ENCODE measurements at places on chromosomes 6 and 20. TPM values are rescaled to one million over a fixed set of nuclear protein-coding genes. Genes with fewer than 3 reads are reported as not detected.

DNA sequence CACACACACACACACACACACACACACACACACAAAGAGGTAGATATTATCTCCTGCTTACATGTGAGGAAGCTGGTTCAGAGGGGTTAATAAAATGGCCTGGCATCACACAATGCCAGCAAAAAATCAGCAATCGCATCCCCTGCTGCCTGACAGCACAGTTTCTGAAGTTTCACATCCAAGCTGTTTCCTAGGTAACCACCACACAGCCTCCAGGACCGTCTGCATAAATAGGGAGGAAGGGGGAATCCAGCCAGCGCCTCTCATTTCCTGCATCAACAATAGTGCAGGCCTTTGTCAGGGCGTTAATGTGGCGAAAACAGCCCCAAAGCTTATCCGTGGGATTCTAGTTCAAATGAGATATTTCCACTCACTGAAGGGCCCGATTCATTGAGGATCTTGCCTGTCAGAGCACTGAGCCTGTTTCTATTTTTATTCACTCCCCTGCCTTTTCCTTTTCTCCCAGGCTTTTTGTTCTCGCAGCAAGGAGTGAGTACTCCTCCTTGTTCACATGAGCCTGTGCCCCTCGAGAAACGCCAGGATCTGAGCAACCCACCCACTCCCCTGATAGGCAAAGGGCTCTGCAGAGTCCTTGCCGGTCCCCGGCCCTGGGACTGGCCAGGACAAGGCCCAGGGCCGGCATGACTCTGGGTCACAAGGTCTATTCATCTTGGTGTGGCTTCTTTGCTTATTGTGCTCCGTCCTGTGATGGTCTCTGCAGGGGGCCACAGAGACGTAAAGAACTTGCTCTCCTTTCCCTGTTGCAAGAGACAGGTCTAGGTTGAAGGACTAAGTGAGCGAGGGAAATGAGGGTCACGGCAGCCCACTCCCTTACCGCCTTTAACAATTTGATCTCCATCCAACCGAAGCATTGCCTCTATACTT, 32.7 kb downstream of the TUBB2B start:
- H3K27ac ChIP-seq, result no peak overlapping the region
- no peak for DNase-seq
- H3K27me3 ChIP-seq, result no peaks in the 10 kb centered on the region
- H3K4me3 ChIP-seq, result no peak overlapping the region
- no peaks in the 10 kb centered on the region for H3K4me1 ChIP-seq
- H3K36me3 ChIP-seq, result no peaks in the 10 kb centered on the region

DNA sequence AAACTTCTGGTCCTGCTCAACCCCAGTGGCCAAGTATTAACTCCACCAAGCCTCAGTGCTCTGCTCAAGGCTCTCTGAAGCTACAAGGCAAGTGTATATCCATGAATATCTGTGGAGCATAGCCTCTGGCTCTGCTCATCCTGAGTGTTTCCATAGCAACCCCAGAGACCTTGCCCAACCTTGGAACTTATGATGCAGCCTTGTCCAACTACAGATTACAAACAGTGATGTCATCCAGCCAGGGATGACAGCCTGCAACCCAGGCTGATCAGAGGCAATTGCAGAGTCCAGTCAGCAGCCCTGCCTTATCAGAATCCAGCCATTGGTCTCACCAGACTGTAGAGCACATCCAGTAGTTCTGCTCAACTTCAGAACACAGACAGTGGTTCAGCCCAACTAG, 65.5 kb upstream of the SPACA1 start:
- H3K4me1 ChIP-seq, result no peaks in the 10 kb centered on the region
- no peak overlapping the region for H3K27ac ChIP-seq
- DNase-seq, result no peak

DNA sequence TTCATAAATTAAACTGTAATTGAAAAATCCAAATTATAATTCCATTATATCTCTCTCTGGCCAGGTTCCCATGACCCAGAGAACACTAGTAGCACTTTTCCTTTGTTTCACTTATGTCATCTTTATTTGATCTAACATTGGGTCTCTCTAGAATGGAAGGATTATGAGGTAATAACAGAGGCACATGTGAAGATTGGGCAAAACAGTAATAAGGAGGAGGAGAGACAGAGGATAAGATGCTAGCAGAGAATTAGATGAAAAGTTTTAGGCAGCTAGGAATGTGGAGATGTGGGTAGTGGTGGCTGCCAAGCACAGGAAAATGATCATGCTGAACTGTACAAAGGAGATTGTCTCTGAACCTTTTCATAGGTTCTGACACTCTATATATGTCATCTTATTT, 3.3 kb downstream of the TAB2 start:
- no peaks in the 10 kb centered on the region for H3K27me3 ChIP-seq
- no peak overlapping the region for H3K27ac ChIP-seq
- DNase-seq, result peak; percentile 44
- H3K4me3 ChIP-seq, result no peak overlapping the region
- no peaks in the 10 kb centered on the region for H3K36me3 ChIP-seq
- peaks cover 46% of the 10 kb centered on the region for H3K4me1 ChIP-seq

DNA sequence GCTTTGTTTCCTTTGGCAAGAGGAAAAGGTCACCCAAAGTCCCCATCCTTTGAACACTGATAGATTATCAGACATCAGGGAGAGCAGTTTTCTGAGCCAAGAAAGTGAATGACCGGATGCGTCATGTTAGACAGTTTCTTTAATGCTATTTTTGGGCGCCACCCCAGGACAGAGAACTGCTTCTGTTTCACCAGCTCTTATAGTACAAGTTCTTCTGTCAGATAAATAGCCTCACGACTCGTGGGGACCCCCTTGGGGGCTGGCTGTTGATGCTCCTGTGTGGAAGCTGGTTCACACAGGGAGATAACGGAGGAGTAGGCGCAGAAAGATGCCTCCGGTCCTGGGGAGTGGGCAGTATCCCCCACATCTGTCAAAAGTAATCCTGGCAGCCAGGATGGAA, 54.6 kb downstream of the NPEPL1 start:
- DNase-seq, result no peak
- no peaks in the 10 kb centered on the region for H3K4me1 ChIP-seq
- no peak overlapping the region for H3K27ac ChIP-seq
- no peaks in the 10 kb centered on the region for H3K36me3 ChIP-seq
- peaks cover 32% of the 10 kb centered on the region for H3K27me3 ChIP-seq

- peaks cover 26% of the 10 kb centered on the region for H3K4me1 ChIP-seq
- H3K36me3 ChIP-seq, result no peaks in the 10 kb centered on the region
- H3K4me3 ChIP-seq, result no peak overlapping the region
- no peaks in the 10 kb centered on the region for H3K27me3 ChIP-seq
- no peak overlapping the region for H3K27ac ChIP-seq
Measured at GRCh38 chr6:63634630-63635029, 972 bp upstream of the PHF3 start.

DNA sequence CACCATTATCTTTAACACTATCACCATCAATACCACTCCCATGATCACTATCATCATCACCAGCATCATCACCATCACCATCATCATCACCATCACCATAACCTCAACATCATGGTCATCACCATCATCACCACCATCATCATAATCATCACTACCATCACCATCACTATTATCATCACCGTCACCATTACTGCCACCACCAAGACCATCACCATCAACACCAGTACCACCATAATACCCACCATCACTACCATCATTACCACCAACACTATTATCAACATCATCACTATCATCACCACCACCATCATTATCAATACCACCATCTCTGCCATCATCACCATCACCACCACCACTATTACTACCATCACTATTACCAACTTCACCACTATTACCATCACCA, 32.7 kb upstream of the CST1 start:
- no peak overlapping the region for H3K4me3 ChIP-seq
- H3K4me1 ChIP-seq, result no peaks in the 10 kb centered on the region
- H3K36me3 ChIP-seq, result no peaks in the 10 kb centered on the region

DNA sequence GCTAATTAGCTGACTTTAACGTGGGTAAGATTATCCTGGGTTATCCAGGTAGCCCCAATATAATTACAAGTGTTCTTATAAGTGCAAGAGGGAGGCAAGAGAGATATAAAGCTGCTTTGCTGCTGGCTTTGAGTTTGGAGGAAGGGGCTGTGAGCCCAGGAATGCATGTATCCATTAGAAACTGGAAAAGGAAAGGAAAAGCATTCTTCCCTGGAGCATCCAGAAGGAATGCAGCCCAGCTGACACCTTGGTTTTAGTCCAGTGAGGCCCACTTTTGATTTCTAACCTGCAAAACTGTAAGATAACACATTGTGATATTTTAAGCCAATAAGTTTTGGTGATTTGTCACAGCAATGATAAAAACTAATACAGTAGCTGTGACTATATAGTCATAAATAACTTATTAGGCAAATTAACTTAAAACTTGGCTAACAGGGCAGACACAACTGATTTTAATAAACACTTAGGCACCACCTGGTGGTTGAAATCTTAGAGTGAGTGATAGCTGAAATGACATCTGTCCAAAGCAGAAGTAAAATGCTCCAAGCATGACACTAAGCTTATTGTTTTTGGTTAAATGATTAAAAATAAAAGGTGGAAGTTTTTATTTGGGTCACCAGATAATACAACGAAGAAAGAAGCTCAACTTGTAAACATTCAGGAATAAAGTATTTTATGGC, 35.6 kb downstream of the ADGRF4 start:
- H3K4me1 ChIP-seq, result peaks cover 12% of the 10 kb centered on the region
- no peaks in the 10 kb centered on the region for H3K36me3 ChIP-seq
- H3K4me3 ChIP-seq, result no peak overlapping the region
- H3K27ac ChIP-seq, result no peak overlapping the region

Gene SLC17A9
- 19.5 TPM for total RNA-seq

GRCh38 chr6:7261032-7261841, 51.8 kb downstream of the SSR1 start:
- H3K36me3 ChIP-seq, result no peaks in the 10 kb centered on the region
- H3K27ac ChIP-seq, result no peak overlapping the region
- no peaks in the 10 kb centered on the region for H3K27me3 ChIP-seq
- no peaks in the 10 kb centered on the region for H3K4me1 ChIP-seq

Gene SLC17A3
- not detected for total RNA-seq

Gene PAK5
- total RNA-seq, result not detected

GRCh38 chr6:49980898-49981297, 11.5 kb upstream of the DEFB113 start:
- no peaks in the 10 kb centered on the region for H3K4me1 ChIP-seq
- H3K4me3 ChIP-seq, result no peak overlapping the region
- peak; percentile 18 for DNase-seq
- H3K27me3 ChIP-seq, result no peaks in the 10 kb centered on the region

Gene CALHM6
- not detected for total RNA-seq

Gene EEF1E1
- 23.4 TPM for total RNA-seq

DNA sequence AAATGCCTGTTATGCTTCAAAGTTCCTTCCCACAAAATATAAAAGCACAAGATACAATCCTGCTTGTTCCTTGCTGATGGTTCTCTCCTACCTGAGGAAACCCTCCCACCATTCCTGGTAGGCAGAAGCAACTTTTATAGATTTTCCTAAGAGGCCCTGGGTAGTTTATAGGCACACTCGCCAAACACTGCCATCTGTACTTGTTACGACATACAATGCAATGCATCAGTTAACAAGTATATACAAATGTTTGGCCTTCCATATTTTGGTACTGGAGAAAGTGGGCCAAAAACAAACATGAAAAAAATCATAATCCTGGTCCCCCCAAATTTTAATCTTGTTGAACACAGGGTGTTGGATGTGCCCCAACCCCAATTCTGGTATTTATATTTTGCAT, 16.6 kb downstream of the MCM9 start:
- H3K27me3 ChIP-seq, result no peaks in the 10 kb centered on the region
- H3K4me1 ChIP-seq, result no peaks in the 10 kb centered on the region
- DNase-seq, result no peak
- H3K4me3 ChIP-seq, result no peak overlapping the region
- H3K36me3 ChIP-seq, result peaks cover 19% of the 10 kb centered on the region

Data from GM23248 (cell line).